ENCODE measurements at places on chromosomes 1 and 21.

GRCh38 chr1:151251656-151252470 lies 2.7 kb upstream of the PSMD4 start:
- peak; percentile 62 for DNase-seq

DNA sequence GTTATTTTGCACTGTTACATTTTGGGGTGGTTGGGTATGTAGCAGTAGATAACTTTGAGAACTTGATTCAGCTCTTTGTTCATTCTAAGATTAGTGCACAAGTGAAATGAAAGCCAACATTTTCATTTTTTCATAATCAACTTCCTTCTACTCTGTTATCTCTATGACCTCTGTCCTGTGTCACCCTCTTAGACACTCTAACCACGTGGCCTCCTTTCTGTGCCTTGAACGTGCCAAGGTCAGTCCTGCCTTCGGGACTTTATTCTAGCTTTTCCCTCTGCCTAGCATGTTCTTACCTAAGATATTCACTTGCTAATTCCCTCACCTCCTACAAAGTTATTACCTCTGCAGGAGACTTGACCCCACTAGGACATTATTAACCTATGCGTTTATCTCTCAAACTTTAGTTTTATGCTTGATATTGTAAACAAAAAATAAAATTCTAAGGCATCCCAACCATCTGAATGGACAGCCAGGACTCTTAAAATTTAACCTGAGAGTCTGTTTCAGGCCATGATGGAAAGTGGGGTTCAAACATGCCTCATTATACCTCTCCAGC lies 19.2 kb upstream of the EDEM3 start:
- no peak for DNase-seq

GRCh38 chr1:43995984-43996732 lies 4.8 kb downstream of the CCDC24 start:
- no peak for DNase-seq

- DNase-seq, result no peak
Observed at GRCh38 chr1:29602203-29602602, 365.9 kb downstream of the PTPRU start.

DNA sequence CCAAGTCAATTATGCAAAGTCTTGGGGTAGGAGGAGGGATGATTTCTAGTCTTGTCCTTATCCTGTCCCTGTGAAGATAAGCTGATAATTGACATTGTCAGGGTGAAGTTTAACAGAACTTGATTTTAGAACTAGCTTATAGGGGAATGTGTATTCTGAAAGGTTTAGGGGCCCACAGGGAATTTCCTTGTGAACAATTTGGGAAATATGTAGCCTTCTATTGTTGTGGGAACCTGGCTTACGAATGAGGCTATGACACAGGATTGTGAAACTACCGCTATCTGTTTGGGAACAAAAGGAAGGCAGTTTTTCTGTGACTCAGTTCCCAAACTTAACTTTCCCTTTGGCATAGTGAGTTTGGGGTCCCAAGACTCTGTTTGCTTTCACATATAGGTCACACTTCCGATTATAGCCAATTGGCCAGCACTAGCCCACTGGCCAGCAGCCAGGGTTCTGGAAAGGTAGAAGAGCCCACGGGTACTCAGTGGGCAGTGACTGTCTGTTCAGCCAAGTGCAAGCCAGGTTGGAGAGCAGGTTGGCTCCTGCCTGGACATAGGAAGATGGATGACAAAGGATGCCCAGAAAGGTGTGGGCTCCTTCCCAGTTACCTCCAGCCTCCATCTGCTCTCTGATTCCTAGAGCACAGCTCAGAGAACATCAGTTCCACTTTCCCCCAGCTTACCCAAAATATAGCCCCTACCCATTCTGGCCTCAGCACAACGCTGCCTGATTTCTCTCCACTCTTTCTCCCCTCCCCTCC lies 35.5 kb downstream of the H3-3A start:
- no peak for DNase-seq

DNA sequence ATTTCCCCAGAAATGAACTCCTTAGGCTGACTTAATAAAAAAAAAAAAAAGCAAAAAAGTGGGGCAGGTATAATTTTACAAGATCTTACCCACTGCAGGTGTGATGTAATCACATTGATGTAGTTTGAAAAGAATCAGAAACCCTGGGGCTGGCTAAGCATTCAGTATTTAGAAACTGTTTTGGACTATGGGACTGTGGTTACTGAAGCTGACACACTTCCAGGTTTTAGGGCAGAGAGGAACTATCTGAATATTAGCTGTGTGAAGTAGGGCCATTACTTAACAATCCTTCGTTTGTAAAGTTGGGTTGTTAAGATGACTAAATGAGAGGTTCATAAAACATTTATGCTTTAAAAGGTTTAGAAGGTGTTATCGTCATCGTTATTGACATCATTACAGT lies 165.3 kb downstream of the FASLG start:
- DNase-seq, result no peak

GRCh38 chr1:151714820-151715725 lies 1.5 kb downstream of the CELF3 start:
- DNase-seq, result no peak

DNA sequence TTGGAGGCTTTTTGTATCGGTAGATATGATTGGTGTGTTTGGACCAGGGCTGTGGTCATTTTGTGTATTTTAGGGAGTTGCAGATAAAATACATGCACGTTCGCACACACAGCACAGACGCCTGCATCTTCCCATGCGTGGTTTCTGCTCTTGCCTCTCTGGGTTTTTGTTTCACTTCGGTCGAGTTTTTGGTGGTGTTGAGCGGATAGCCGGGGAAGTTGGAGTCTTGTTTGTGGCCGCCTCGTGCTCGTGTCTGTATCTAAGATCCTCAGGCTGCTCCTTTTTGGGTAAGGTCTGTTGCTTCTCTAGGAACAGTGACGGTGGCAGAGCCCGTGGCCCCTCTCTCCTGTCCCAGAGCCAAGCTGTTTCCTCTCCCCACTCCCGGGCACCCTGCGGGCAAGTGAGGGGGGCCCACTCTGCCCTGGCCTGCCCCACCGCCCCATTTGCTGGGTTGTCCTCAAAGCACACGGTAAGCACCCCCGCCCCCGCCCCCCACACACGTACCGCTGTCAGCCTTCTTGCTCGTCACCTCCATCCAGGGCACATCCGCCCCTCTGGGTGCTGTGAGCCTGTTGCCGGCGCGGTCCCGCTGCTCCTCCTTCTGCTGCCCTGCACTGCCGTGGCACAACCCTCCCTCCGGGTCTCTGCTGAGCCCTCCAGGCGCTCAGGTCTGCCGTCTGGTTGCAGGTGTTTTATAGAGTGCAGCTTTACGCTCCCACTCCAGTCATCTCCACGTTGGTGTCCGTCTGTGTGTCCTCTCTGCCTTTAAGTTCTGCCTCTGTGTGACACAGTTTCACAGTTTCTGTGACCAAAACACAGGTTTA lies 51.9 kb downstream of the AGPAT3 start:
- peak; percentile 63 for DNase-seq

DNA sequence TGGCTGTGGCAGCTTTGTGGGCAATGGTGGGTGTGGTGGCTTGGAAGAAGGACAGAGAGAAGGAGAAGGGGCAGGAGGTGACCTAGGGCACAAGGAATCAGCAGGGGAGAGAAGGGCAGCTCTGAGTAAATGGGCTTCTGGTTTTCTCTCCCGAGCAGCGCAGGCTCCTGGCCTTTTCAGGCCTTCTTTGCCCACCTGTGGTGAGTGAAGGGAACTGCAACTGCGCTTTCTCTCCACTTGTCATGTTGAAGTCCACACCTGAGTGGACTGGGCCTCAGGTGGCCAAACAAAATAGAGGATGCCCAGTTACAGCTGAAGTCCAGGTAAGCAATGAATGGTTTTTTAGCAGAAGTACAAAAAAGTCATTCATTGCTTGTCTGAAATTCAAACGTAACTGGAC lies 29.4 kb upstream of the KCNA10 start:
- no peak for DNase-seq

- DNase-seq, result peak; percentile 50
Observed at GRCh38 chr1:110196917-110197765, 13.0 kb upstream of the KCNC4 start.

DNA sequence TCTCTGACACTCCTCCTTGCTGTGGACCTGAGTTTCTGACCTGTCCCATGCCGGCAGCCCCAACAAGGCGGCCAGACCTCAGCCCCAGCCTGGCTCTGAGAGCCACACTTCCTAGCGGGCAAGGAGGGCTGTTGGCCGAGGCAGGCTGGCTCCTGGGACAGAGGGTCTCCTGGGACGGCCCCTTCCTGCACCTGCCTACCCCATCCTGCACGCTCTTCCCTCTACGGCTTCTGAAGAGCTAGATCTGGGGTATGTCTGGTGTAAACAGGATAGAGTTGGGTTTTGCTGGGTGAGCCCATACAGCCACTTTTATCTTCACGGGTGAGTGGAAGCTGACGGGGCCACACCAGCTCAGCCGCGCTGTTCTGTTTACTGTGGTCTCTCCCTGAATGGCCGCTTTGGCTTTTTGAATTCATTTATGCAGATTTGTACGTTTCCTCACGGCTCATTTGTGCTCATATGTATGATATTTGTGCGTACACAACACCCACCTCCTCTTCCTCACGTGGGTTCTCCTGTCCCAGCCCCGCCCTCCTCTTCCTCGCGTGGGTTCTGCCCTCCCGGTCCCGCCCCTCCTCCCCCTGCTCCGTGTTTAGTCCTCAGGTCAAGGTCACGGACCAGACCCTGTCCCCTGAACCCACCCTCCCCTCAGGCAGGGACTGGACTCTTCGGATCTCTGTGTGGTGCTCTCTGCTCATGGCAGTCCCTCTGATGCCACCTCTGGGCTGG lies 34.7 kb upstream of the POFUT2 start:
- DNase-seq, result no peak

GRCh38 chr21:26909972-26910371 lies 56.9 kb downstream of the ADAMTS5 start:
- no peak for DNase-seq

- no peak for DNase-seq
Observed at GRCh38 chr1:154777154-154777553, 92.9 kb downstream of the KCNN3 start.

DNA sequence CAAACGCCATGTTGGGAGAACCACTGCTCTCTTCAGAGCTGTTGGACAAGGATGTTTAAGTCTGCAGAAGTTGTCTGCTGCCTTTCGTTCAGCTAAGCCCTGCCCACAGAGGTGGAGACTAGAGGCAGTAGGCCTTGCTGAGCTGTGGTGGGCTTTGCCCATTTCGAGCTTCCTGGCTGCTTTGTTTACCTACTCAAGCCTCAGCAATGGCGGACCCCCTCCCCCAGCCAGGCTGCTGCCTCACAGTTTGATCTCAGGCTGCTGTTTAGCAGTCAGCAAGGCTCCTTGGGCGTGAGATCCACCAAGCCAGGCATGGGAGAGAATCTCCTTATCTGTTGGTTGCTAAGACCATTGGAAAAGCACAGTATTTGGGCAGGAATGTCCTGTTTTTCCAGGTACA lies 74.8 kb downstream of the WDR3 start:
- DNase-seq, result no peak

GRCh38 chr1:37825506-37825905 lies 17.5 kb upstream of the YRDC start:
- DNase-seq, result no peak

GRCh38 chr21:35057428-35057827 lies 8.3 kb upstream of the RUNX1 start:
- no peak for DNase-seq

DNA sequence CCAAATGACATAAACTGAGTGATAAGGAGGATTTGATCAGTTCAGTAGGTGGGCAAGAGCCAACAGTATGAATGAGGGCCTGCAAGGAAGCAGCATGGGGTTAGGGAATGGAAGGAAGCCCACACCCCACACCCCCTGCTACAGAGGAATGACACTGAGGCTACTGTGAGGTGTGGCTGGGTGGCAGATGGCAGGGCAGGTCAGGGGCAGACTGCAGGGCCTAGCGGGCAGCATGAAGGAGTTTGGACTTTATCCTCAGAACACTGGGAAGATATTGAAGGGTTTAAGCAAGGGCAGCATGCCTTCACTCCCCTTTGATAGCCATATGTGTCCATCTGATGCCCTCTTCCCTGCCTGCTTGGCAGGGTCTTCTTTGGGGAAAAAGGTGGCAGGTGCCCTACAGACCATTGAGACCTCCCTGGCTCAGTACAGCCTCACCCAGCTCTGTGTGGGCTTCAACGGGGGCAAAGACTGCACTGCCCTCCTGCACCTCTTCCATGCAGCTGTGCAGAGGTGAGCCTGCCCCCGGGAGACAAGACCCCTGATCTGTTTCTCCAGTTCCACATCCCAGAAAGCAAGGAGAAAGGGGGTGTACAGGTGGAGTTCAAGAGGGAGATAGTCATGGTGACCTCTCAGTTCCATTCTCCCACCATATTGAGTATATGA lies 4.1 kb upstream of the LENEP start:
- no peak for DNase-seq

- DNase-seq, result no peak
Observed at GRCh38 chr1:211487672-211488208, 4.2 kb downstream of the RD3 start.

DNA sequence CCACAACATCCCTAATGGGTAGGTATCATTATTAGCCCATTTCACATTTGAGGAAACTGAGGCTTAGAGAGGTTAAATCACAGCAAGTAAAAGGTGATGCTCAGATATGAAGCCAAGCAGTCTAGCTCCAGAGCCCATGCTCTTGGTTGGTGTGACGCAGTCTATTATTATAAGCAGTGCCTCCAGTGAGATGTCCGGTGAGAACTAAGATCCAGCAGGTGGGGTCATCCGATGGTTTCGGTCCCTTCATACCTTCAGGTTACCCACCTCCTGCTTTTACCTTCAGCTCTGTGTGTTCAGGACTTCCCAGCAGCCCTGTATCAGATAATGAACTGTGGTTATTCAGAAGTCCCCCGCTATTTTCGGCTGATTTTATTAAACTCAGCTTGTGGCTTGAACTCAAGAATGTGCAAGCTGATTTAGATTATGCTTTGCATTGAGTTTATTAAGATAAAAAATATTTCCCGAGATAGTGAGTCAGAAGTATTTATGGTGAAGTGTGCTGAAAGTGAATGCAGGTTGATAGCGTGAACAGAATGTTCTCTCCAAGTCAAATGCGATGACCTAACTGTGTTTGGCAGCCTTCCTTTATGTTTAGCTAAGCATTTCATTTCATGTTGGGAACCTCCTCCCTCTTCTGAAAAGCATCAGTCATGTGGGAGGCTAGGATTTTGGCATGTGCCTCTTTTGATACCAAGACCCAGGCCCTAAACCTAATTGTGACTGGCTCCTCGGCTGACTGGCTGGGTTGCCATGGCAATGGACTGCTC lies 160.9 kb upstream of the UBE2U start:
- DNase-seq, result no peak

DNA sequence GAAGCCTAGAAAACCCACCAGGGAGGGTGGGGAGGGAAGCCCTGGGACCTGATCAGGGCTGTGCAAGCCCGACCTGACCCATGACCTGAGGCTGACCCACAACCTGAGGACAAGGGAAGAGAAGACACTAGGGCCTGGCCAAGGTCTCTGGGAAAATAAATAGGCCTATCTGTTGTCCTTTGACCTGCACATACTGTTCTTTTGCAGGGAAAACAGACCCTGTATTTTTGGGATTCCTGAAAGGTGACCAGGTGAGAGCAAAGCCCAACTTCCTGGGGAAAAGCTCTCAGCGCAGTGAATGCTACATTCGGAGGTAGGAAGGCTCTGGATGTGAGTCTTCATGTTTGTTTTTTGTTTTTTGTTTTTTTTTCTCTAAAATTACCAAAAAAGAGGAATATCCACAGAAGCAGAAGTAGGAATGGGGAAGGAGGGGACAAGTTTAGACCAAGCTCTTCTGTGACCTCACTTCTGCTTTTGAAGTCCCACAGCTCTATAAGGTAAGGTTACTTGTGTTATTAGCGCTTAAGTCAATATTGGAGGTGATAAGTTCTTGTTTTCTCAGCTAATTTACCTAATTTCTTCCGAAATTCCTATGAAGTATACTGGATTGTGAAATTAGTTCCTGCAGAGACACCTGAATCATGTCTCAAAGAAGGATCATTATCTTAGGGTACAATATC lies 26.2 kb upstream of the LYST start:
- DNase-seq, result no peak

- DNase-seq, result no peak
Observed at GRCh38 chr1:196660852-196661251, 9.0 kb downstream of the CFH start.
